CD4-positive, alpha-beta memory T cell (primary cell): ENCODE measurements at places on chromosomes 5 and 9. TPM values are rescaled to one million over a fixed set of nuclear protein-coding genes. Genes with fewer than 3 reads are reported as not detected.
A peak's percentile ranks its signal among the peaks of the same experiment; 100 is the strongest.

The TAS2R1 gene
- not detected for total RNA-seq

The MOB3B gene
- total RNA-seq, result 0.53 TPM

The ZNF474 gene
- total RNA-seq, result not detected

DNA sequence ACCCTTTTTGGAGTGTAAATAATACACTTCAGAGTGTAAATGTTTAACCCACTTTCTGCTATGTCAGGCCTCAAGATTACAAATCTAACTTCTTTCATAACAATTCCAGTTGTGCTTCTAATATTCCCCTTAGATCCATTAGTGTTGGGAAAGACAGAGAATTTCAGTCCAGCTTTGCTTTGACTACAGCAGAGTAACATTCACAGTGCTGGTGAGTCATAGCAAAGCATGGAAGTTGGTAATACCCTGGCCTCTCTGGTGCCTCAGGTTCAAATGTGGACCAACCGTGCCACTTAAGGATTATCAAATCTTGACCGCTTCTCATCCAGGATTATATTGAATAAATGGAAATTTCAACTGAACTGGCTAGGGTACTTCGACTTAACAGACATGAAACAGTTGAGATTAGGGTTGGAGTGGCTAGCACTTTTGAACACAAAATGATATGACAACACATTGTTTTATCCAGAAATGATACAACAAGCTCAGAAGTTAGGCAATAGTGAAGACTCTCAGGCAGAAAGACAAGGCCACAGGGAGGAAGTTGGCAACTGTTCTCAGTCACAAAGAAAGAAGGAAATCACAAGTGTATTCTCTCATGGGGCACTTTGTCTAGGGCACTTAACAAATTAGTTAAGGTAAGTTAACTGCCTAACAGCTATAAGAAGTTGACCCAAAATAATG, 24.4 kb upstream of the RASA1 start:
- no peak for DNase-seq

DNA sequence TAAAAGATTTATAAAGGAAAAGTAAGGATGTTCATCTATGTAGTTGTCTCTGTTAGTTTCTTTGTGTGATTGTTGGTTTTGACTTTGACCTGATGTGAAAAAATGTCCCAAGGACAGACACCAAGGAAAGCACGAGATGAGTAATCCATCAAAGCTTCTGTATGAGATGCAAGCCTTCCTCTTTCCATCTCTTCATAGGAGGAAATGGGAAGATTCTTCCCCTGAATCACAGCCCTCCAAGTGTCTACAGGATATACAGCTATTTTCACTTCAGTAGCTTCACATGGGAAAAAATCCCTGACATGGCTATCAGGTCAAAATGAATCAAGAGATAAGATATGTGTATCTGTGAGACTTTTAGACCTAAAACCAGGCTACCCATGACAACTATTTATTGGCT, 29.0 kb upstream of the CEMIP2 start:
- DNase-seq, result no peak

- DNase-seq, result no peak
Measured at GRCh38 chr9:126615245-126615790, 1.6 kb downstream of the LMX1B start.

DNA sequence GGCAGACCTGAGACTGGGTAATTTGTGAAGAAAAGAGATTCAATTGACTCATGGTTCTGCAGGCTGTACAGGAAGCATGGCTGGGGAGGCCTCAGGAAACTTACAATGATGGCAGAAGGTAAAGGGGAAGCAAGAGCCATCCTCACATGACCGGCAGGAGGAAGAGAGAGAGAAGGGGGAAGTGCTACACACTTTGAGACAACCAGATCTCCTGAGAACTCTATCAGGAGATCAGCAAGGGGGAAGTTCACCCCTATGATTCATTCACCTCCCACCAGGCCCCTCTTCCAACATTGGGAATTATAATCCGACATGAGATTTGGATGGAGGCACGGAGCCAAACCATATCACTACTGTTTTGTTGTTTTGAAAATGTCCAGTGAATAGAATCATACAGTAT, 110.2 kb downstream of the DAPK1 start:
- no peak for DNase-seq

GRCh38 chr5:16626696-16627264, 10.0 kb upstream of the RETREG1 start:
- peak; percentile 31 for DNase-seq

GRCh38 chr9:93531374-93531773, 45.0 kb upstream of the PHF2 start:
- no peak for DNase-seq

DNA sequence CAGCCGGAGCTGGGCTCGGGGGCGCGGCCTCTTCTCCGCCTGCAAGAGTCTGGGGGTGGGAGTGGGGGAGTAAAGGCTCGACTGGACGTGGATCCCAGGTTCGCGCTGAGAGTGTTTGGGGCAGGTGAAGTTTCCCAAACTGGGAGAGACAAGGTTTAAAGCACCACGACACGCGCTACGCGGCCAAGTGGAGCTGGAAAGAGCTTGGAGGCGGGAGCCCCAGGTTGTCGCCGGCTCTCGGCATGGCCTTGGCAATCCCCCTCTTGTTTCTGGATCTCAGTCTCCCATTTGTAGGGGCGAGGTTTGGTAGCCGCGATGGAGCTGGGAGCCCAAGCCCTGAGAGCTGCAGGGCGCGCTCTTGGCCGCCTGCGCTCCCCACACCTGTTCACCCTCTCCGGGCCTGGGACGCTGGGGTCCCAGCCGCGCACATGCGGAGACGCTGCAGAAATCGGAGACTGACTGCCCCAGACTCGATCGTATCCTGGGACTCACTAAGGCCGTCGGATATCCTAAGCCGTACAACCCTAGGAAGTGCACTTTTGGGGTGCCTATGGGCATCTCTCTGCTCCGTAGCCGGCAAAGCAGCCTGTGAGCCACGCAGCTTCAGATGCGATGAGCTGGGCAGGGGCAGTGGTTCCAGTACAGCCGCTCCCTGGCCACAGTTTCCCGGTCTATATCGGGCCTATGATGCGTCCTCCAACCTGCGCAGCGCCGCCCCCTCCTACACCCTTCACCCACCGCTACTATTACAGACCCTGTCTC, 937 bp downstream of the TMOD1 start:
- peak; percentile 8 for DNase-seq

GRCh38 chr9:32524892-32525708, 896 bp downstream of the RIGI start:
- DNase-seq, result peak; percentile 46

DNA sequence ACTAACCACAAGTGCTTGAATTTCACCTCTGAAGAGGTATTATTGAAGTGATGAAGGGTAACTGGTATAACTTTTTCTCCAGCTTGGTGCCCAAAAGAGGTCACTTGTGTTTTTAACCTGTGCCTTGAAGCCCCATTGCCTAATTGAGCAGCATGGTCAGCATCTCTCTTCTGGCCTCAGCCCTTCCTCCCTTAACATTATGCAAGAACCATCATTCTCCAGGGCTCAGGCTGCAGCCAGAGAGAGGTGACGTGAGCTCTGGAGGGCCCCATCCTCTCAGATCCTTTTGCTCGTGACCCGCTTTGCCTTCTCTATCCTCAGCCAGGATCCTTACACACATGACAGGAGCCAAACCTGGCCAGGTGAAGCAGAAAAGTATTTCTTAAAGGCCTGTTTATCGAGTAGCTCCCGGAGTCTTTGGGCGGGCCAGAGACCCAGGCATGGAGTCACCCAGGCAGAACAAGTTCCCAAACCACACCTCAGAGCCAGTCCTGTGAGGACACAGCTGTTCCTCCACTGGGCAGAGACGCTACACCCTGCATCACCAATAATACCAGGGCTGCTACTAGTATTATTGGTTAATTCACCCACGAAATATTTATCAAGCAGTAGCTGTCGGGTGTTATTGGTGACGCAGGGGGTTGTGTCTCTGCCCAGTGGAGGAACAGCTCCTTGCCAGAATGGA, 29.6 kb upstream of the BOD1 start:
- DNase-seq, result no peak

DNA sequence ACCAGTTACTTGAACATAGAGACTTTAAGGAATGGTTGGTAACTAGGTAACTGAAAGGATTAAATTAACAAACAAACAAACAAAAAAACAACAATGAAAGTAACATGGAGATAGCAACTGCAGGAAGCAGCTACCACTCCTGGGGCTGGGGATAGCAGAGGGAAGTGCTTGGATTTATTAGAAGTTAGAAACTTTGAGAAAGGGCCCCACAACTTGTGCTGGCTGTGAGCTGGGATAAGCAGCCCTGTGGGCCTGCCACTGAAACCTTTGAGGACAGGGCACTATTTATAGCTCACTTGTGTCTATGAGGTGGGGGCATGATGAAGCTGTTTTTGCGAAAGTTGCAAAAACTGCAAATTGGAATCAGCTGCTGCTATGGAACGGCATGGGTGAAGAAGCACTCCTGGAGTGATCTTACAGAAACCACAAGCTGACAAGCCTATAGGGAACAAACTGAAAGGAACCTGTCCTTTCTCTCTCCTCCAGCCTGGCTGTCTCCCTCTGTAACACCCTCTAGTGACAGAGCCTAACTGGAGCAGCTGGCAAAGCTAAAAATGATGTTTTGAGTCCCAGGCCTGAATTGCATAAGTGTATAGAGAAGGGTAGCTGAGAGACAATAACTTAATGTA, 91.4 kb upstream of the RANBP6 start:
- DNase-seq, result no peak
